ENCODE measurements at places on chromosomes 12 and 14. TPM values are rescaled to one million over a fixed set of nuclear protein-coding genes. Genes with fewer than 3 reads are reported as not detected.

- peak; percentile 91 for DNase-seq
Observed at GRCh38 chr14:75258803-75259509, 19.7 kb upstream of the FOS start.

DNA sequence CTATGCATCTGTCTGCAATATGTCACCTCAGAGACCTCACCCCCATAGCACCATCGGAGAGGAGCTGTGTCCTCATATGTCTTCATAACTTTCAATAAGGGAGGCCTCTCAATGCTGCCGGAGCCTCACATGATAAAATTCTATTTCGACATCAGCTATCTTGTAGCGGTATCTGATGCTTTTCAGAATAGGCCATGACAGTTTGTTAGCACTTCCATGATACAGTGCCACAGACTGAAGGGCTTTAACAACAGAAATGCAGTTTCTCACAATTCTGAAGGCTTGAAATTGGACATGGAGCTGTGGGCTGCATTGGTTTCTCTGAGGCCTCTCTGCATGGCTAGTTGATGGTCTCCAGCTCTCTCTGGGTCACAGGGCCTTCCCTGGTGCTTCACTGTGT is 125.0 kb upstream of the PZP start:
- DNase-seq = no peak

GRCh38 chr12:26058818-26059217 is 66.0 kb downstream of the BHLHE41 start:
- DNase-seq = no peak

DNA sequence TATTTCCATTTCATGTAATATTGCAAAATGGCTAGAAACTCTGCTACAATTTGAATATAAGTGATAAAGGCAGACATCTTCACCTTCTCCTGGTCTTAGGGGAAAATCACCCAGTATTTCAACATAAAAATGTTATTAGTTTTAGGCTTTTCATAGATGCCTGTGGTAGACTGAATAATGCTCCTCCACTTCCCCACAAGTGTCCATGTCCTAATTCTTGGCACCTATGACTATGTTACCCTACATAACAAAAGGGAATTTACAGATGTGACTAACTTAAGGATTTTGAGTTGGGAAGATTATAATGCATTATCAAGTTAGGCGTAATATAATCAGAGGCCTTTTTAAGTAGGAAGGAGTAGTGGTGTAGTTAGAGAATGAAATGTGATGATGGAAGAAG is 196.4 kb downstream of the TMTC3 start:
- DNase-seq = no peak

The DCAF4 gene
- 47.9 TPM for total RNA-seq

The GALNT8 gene
- not detected for total RNA-seq

The SIX6 gene
- total RNA-seq = not detected

DNA sequence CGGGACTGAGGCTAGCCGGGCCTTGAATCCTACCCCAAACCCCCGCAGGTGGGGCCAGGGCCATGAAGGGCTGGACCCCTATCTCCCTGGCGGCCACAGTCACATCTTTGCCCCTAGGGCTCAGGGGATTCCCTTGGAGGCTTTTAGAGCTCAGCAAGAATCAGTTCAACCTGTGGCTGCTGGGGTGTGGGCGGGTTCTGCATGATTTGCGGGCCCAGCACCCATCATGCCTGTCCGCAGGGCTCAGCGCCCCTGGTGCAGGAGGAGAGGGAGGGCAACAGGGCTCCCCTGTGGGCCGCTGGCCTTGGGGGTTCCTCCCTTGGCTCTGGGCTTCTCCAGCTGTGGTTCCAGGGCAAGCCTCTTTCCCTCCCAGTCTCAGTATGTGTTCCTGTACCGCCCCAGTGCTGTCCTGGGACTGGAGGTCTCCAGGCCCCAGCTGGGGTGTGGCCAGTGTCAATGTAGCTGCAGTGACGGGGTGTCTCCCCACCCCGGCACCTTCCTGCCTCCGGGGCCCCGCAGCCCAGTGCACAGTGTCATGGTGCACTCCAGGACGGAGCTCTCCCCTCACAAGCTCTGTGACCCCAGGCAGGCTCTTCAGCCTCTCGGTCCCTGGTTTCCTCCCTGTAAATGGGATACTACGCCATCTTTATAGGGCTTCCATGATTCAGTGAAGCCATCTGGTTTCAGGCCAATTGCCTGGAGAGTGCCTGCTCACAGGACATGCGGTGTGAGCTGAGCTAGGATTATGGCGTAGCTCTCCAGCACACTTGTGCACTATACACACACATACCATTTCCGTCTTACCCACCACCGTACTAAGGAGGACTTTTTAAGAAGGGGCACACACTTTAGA is 9.9 kb upstream of the LBHD2 start:
- DNase-seq = no peak

DNA sequence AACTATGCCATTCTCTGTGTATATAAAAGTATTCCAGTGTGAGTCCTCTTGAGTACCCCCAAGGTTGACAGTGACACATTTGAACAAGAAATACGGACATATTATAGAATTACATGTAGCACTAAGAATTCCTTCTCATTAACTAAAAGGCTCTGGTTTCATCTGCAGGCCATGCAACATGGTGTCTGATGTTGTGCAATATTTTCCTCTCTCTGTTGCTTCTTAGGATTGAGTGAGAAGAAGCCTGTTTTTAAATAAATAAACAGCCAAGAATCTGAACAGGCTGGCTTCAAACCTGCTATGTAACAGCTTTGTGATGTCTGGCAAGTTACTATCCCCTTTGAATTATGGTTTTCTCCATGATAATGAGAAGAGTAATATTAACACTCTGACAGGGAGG is 22.2 kb upstream of the CCER1 start:
- no peak for DNase-seq

DNA sequence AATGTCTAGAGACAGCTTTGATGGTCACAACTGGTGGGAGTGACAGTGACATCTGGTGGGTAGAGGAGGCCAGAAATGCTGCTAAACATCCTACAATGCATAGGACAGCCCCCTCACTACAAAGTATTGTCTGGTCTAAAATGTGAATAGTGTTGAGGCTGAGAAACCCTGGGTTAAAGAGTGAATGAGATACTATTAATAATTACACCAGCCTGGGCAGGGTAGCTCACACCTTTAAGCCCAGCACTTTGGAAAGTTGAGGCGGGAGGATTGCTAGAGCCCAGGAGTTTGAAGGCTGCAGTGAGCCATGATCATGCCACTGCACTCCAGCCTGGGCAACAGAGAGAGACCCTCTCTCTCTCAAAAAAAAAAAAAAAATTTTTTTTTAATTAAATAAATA is 11.1 kb downstream of the SVOP start:
- DNase-seq = no peak

DNA sequence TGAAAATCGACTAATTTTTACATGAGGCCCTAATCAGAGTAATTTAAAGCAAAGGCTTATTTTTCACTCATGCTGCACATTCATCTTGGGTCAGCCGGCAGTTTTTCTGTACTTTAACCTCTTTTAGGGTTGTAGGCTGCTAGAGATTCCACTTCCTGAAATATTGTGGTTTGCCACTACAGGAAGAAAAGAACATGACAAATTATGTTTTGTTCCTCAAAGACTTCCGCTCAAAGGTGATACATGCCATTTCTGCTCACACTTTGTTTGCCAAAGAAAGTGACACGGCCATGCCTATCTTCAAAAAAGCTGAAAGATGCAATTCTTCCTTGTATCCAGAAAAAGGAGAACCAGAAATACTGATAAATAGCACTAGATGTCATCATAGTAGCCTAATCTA is 183.4 kb upstream of the PPFIA2 start:
- DNase-seq = peak; percentile 3

The TULP3 gene
- total RNA-seq = 26.4 TPM

The SLC25A47 gene
- 0.24 TPM for total RNA-seq

The PROX2 gene
- not detected for total RNA-seq

GRCh38 chr12:56645201-56645716 is 525 bp downstream of the ATP5F1B start:
- DNase-seq = no peak

The EGLN3 gene
- total RNA-seq = 1.5 TPM

DNA sequence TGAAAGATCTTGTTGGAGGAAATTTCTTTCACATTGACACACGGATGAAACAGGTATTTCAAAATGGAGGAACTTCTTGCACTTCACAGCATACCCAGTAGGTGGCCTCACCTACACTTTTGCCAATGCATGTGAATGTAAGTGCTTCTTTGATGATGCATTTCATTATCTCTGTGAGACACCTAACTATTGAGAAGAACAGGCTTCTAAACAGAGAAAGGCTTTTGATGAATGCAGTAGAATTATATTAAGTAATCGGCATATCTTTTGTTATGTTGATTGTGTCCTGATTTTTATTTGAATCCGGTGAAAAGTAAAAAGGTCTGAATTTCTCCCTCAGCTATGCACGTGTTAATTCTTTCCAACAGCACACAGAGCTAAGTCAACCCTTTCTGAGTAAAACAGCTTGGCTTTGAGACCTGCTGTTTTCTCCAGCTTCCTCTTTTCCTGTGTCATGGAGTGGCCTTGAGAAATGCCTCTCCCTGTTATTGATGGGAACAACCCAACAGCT is 399.0 kb downstream of the NAV3 start:
- peak; percentile 49 for DNase-seq

DNA sequence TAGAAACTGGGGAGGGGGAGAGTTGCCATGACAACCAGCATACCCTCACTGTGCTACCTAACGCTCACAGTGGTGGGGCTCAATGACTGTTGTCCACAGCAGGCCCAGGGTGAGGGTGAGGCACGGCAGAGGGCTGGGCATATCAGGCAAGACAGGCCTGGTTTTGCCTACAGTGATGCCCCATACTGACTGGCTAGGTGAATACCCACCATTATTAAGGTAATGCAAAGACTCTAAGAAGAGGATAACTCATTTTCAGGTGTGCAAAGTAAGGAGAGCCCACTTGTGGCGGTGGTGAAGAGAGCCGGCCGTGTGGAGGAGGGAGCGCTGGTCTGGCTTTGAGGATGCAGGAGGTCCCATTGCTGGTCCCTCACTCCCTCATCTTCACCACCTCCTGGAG is 422.3 kb downstream of the FUT8 start:
- DNase-seq = no peak

- peak; percentile 93 for DNase-seq
Observed at GRCh38 chr12:108696111-108696995, 35.0 kb downstream of the CORO1C start.

GRCh38 chr12:109776624-109777023 is 56.6 kb downstream of the TRPV4 start:
- no peak for DNase-seq

- no peak for DNase-seq
Observed at GRCh38 chr12:112023759-112024396, 10.7 kb downstream of the ERP29 start.

DNA sequence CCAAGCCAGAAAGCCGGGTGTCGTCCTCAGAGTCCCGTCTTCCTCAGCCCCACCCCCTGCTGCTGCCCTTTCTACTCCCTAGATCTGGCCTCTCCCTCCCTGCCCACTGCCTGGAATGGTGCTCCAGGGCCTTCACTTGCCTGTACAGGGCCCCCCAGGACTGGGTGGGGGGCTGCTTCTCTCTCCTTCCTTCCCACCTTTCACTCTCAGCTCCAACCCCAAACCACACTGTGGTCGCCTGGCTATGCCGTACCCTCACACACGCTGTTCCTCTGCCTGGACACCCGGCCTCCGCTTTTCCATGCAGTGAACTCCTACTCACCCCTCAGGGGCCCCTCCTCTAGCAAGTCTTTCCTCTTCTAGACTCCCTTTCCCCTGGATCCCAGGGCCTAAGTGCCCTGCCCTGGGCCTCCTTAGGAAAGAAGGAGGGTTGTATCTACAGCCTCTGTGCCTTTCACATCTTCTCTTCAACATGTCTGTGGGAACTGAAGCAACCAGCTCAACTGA is 25.5 kb upstream of the DIO3 start:
- DNase-seq = no peak

GRCh38 chr12:116924558-116925453 is 14.1 kb downstream of the FBXW8 start:
- peak; percentile 85 for DNase-seq

All from A172 (cell line).